Stimulated activated CD8-positive, alpha-beta memory T cell treated with anti-CD3 and anti-CD28 coated beads, Interleukin-15, amount 100 ng/mL, for 48 hours (primary cell): ENCODE measurements at places on chromosomes 3 and 15.

GRCh38 chr3:143218166-143218835 lies 98.7 kb downstream of the CHST2 start:
- no peak for DNase-seq

- DNase-seq: no peak
Observed at GRCh38 chr3:152271501-152272236, 2.9 kb downstream of the MBNL1 start.

DNA sequence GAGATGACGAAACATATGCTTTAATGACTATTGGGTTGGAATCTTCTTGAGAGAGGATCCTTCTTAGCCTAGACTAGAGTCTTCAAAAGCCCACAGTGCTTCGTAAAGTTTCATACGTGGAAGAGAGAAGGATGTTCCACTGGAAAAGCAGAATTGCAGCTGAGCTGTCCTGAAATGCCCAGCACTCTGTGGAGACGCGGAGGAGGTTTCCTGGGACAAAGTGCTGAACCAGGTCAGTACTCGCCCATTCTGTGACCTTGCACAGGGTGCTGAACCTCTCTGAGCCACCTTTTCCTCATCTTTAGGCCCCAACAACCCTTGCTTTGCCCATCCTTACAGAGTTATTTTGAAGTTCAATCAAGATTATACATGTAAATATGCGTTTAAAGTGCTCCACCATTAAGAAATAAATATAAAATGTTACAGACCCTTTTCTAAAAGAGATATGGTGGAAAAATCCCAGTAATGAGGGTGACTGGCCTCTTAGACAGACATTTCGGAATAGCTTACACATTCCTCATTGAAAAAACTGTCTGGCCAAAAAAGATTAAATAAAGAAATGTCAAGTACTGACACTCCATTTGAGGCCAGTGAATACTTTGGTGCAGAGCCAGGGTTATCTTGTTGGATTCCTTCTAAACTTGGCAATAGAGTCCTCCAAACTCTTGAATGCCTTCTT lies 4.2 kb upstream of the MAGEF1 start:
- no peak for DNase-seq

GRCh38 chr3:172323894-172324610 lies 124.2 kb downstream of the GHSR start:
- DNase-seq: no peak

- no peak for DNase-seq
Observed at GRCh38 chr3:73432023-73432705, 192.6 kb downstream of the PDZRN3 start.

- no peak for DNase-seq
Observed at GRCh38 chr3:59117396-59117795, 67.6 kb upstream of the CFAP20DC start.
